ENCODE measurements at places on chromosomes 2 and 18.

DNA sequence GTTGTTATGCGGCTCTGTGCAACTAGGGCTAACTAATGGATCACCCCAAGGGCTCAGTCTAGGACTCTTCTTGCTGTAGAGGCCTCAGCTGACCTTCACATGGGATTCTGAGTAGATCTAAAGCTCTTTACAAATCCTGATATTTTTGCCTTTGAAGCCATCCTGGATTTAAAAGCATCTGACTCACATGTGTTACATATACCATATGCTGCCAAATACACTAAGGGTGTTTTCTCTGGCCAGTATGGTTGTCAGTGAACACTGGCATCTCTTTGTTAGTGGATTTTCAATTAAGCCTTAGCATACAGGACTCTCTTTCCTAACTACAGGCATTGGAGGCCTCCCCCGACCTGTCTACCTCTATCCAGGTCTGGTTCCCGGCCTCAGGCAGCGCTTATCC lies 992.8 kb upstream of the FANCL start:
- no peak for DNase-seq

- DNase-seq, result no peak
Measured at GRCh38 chr2:150296770-150297546, 190.5 kb downstream of the RND3 start.

GRCh38 chr18:50111398-50111797 lies 83.5 kb downstream of the MYO5B start:
- DNase-seq, result no peak

GRCh38 chr2:61554604-61555003 lies 16.4 kb upstream of the XPO1 start:
- no peak for DNase-seq

GRCh38 chr2:81481994-81482368 lies 1177.4 kb upstream of the LRRTM1 start:
- DNase-seq, result no peak

DNA sequence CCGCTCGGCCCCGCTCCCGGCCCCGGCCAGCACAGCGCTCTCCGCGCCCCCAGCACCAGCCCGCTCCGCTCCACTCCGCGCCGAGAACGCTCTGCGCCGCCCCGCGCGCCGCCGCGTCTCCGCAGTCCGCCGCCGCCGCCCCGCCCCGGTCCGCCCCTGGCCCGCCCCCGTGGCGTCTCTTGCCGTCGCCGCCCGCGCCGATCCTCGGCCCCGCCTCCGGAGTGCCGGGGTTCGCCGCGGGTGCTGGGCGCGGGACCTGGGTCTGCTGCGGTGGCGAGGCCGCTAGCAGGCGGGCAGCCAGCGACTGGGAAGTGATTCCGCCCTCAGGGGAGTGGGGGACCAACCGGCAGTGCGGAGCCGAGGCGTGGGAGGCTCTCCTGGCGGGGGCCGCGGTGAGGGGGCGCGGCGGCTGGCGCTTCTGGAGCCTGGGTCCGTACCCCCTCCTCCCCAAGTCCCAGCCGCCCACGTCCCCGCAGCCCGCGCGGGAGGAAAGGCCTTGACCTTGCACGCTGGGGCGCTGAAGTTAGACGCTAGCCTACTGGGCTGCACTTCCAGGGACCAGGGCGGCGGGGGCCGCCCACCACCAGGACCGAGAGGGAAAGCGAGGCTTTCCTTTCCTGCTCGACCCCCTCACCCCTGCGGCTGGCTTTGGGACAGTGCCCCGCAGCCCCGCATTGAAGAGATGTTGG lies at the start of gene HS6ST1:
Gene HS6ST1 (minus strand): TSS at position 93 of the 689 bp plus-strand sequence. CDS start 305 bp downstream, outside the sequence.
- peak; percentile 95 for DNase-seq

GRCh38 chr2:25938345-25938744 lies 44.0 kb downstream of the KIF3C start:
- no peak for DNase-seq
